ENCODE measurements at places on chromosomes 6 and 20.

DNA sequence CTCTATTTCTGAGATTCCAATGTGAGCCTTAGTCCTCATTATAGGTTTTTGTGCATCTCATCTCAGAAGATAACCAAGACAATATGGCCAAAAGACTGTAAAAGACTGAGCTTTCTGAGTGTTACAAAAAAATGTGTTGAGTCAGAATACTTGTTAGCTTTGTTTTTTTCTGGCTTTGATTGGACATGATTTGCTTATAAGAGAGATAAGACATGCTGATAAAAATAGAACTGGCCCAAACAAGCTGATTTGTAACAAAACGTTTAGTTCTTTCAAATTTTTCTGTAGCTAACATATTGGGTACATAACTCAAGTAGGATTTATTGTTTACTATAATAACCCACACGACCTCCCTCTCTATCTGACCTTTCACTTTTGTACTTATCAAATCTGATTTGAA lies 32.9 kb downstream of the FILIP1 start:
- no peak for DNase-seq

DNA sequence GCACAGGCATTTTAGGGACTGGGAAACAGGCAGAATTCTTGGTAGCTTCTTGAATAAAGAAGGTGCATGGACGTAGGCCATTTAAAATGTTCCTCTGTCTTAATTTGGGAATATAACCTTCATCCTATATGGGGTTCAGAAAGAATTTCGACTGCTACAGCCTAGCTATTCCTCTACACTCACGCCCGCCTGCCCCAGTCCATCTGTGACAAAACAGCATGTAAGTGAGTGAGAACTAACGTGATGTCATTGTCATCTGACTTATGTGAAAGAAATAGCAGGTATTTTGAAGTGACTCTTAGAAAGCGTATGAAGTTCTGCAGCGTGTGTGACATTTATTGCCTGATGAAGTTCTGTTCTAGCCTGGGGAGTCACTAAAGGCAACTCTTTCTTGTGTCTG lies 52.2 kb upstream of the SLC22A1 start:
- no peak for DNase-seq

GRCh38 chr6:129637340-129638054 lies 72.5 kb downstream of the ARHGAP18 start:
- DNase-seq, result no peak

DNA sequence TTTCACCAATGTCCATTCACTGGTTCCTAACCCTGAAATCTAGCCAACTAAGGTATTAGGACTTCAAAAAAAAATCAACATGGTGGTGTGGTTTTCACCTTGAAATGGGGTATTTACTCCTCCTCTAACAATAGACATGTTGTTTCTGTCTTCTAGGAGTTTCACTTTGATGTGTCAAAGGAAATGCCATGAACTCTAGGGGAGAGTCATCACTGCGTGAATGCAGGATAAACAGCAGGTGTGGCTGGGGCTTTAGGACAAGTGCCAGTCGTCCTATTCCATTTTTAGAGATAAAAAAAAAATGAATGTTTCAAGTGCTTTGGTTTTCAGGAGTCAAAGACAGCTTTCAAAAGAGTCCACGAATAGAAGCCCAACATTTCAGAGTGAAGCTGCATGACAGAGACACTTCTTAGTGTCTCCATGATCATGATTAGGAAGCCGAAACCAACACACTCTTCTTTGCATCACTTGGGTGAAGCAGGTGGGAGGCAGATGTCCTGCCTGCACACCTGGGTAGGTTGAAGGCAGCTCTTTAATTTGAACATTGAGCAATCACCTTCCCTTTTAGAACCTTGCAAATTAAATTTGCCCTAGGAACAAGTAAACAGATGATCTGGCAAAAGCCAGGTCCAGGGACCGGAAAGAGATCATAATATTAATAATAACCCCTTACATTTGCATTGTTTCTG lies 328.5 kb upstream of the PRDM1 start:
- no peak for DNase-seq

- DNase-seq, result no peak
Observed at GRCh38 chr20:52539891-52540290, 348.3 kb upstream of the ZFP64 start.

DNA sequence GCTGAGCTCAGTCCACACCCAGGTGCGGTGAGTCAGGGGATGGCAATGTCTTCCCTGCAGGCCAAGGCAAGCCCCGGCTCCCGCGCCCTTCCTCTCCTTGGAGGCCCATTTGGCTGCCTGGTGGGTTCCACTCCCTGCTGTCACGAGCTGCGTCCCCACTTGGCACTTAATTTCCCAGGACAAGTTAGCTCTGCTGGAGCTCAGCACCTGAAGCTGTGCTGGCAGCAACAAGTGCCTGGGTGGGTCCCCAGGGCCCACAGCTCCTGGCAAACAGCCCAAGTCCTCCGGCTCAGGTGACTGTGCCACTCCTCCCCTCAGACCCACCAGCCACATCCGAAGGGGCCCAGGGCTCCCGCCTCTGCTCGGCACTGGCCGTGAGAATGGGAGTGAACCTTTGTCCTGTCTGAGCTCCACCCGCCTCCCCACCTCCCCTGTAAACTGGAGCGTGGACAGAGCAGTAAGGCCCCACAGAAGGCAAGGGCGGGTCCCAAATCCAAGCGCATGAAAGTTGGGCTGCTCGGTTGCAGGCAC lies 16.9 kb downstream of the LAMA5 start:
- no peak for DNase-seq

DNA sequence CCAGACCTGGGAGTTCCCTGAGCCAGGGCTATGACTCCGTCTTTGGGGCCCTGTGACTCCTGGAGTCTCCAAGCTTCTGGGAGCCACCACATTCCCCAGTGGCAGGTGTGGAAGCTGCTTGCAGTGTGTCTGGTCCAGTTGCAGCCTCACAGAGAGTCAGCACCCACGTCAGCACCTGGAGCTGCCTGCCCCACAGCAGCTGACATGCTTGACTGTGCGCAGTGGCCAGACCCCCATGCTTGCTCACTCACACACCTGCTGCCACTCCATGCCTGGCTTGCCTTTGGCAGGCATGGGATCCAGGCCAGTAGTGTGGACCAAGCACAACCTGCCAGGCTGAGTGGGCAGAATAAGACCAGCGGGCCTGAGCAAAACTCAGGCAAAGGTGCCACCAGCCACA lies 31.0 kb upstream of the ASIP start:
- no peak for DNase-seq

DNA sequence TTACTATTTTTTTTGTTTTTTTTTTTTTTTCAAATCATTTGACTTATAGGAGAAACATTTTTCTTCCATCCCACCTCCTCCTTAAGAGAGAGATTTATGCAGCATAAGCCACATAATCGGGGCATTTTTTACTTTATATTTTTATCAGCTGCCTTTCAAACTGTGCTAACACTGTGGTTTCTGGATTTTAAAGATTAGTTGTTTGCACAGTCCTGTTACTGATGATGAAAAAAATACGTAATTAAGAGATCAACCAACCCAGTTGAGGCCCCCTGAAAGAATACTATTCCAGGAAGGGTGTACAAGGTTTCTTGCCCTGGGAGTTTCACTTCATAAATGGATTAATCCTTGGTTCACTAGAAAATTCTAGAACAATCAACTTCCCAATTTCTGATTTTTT lies 68.3 kb downstream of the MMS22L start:
- no peak for DNase-seq

DNA sequence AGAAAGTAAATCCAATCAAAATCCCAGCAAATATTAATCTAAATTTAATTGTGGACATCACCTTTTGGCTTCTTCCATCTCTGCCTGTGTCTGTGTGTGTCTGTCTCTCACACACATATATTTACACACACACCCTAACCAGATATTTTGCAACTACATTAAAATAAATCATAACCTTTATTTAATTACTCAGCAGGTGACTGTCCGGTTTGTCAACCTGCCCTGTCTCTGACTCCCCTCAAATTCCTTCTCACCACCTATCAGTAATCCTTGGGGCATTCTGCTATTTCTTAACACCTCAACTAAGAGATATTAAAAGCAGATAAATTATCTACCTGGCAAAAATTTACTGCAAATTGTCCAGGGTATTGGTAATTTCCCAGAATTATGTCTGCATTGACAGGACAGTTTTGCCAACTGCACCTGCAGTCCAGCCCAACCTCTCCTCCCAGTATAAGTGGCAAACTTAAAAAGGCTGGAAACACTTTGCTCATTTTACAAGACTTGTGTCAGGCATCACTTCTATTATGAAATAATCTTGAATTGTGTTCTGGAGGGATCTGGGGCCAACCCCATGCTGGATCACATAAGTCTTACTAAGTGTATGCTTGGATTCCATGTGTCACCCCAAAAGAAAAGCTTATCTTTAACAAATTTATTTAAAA lies 216.1 kb downstream of the GMDS start:
- no peak for DNase-seq

GRCh38 chr6:158706369-158706982 lies 56.6 kb downstream of the SYTL3 start:
- DNase-seq, result no peak

DNA sequence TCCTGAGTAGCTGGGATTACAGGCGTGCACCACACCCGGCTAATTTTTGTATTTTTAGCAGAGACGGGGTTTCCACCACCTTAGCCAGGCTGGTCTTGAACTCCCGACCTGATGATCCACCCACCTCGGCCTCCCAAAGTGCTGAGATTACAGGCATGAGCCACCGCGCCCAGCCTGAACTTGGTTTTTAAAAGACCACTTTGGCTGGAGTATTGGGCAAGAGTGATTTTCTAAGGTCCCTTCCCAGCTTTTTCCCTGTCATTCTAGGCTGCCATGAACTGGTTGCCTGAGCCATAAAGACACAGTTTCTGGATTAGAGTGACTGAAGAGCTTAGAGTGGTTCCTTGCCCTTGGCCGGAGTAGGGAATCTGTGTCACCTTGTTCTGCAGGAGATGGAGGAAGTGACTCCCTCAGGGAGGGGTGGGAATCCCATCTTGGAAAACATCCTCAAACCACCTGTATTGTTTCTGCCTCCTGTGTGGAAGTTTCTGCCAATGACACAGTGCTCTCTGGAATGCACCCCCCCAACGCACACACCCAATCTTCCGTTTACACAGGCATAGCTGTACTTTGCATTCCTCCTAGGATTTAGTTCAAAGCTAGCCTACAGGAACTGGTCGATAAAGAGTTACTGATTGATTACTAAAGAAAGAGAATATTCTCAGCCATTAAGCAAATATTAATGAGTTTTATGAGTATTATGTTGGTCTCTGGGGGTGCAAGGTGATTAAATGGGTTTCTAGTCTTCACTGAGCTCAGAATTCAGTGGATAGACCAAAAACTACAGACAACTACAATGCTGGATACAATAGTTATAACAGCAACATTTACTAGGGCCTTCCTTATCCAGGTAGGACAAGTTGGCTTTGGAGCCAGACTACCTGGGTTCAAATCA lies 18.2 kb downstream of the BCL2L1 start:
- DNase-seq, result no peak

- no peak for DNase-seq
Observed at GRCh38 chr6:141965016-141965545, 167.6 kb upstream of the GJE1 start.

GRCh38 chr6:127641905-127642304 lies 64.9 kb downstream of the C6orf58 start:
- no peak for DNase-seq

GRCh38 chr20:32752458-32753250 lies 9.4 kb upstream of the COMMD7 start:
- no peak for DNase-seq

- DNase-seq, result no peak
Observed at GRCh38 chr6:161238081-161238480, 35.8 kb downstream of the AGPAT4 start.

GRCh38 chr6:145352382-145353080 lies 382.8 kb downstream of the EPM2A start:
- DNase-seq, result no peak

- no peak for DNase-seq
Observed at GRCh38 chr6:106964099-106964498, 10.4 kb downstream of the CD24 start.

DNA sequence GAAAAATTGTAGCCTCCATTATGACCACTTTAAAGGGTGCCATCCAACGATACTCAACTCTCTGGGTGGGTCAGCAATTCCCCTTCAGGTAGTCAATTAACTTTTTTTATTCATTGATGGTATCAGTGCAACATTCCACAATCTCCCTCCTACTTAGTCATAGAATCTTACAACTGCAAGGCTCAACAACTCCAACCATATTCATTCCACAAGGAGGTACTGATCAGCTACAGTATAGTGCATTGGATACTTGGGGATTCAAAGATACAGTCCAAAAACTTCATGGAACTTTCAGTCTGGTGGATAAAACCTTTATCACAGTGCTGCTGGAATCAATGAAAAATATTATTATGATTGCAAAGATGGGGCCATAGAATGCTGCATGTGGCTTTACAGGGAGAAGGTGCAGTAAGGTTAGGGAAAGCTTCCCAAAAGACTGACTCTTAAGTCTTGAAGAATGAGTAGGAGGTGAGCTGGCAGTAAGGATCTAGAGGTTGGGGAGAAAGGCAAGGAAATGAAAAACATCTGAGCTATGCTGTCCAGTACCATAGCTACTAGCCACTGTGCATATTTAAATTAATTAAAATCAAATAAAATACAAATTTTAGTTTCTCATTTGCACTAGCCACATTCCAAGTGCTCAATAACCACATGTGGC lies 314.7 kb upstream of the PRDM1 start:
- DNase-seq, result no peak

GRCh38 chr6:169890901-169891300 lies 139.5 kb downstream of the ERMARD start:
- no peak for DNase-seq

GRCh38 chr6:128367437-128367836 lies 153.0 kb downstream of the PTPRK start:
- no peak for DNase-seq

GRCh38 chr6:122709922-122710512 lies 69.5 kb upstream of the FABP7 start:
- peak; percentile 25 for DNase-seq

DNA sequence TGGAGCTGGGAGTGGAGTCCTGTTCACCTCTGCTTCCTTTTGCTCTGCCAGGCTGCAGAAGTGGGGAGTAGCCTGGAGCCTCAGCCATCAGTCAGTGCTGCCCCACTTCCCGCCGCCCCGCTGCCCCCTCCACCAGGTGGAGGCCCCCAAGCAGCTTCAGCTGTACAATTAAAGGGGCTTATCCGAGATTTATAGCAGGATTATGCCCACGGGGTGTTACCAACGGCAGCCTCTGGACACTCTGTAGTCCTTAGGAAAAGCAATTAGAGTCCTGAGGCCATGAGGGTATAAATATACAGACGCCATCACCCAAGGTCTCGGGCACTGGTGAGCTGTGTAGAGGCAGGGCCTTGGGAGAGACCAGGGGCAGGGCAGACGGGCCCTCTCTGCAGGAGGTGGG lies 55.4 kb downstream of the GRM4 start:
- DNase-seq, result no peak

- no peak for DNase-seq
Observed at GRCh38 chr6:102936959-102937358, 1543.5 kb downstream of the GRIK2 start.

GRCh38 chr20:50274570-50275430 lies 84.2 kb downstream of the CEBPB start:
- peak; percentile 32 for DNase-seq

DNA sequence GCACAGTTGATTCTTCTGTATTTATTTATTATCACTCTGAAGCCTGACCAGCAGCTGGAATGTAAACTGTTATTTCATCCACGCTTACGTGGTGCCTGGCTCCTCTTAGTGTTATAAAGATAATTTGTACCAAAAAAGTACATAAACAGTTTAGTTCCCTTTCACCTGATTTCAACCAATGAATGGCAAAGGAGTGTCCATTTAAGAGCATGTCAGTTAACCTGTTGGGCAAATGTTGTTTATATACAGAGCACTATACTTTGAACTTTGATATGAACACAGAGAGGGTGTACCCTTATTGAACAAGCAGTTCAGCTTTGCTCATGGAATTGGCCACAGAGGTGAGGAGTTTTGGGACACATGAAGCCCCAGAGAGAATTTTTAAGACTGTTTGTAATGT lies 7.2 kb upstream of the CTCFL start:
- no peak for DNase-seq

Measured in CD4-positive, alpha-beta T cell treated with Interleukin-4 for 1 hour (primary cell).